Right renal cortex interstitium (tissue), 3 donors: ENCODE measurements at places on chromosomes 3 and 15.
A peak's percentile ranks its signal among the peaks of the same experiment; 100 is the strongest.

DNA sequence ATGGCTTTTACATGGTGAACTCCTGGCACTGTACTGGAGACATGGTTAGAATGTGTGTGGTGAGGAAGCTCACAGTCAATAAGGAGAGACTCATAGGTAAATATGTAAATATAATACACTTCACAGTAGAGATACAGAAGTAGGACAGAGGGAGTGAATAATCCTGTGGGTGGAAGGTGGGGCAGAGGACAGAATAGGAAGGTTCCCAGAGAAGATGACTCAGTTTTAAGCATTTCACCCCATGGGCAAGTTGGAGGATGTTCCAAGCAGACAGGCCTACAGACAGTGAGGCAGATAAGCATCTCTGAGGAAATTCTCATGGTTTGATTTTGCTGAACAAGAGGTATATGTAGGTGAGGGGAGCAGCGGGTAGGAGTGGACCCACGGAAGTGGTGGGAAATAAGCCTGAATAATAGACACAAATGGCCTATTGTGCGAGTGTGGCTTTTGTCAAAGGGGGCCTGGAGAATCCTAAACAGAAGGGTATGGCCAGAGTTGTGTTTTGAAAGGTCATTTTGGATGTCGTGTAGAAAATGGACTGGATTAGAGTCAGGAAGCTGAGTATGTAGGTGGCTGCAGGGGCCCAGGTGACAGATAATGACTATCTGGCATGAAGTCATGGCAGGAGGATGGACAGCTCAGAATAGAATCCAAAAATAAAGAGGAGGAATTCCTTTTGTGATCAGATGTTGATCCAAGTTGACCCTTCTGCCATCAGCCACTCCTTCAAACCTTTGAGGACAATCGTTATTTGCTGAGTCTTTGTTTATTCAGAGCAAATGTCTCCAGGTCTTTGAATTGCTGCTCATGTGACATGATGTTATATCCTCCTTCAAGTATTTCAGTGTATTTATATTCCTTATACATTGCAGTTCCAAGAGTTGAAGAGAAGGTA lies 97.3 kb upstream of the THRB start:
- DNase-seq, result no peak

DNA sequence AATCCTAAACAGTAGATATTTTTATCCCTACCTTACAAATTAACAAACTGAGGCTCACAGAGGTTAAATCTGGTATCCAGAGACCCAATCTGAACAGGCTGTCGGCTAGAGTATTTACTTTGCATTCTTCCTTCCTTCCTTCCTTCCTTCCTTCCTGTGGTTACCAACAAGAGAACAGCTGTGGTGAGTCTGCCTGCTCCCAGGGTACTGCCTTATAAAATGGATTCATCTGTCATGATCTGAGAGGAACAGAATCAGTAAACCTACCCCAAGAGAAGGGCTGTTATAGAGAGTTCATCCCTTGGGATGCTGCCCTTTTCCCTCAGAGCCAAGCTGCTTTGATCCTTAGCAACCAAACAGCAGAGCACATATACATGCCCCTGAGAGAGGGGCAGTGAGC lies 3.6 kb downstream of the GADL1 start:
- no peak for DNase-seq

GRCh38 chr15:94228611-94229010 lies 2.8 kb upstream of the MCTP2 start:
- no peak for DNase-seq

GRCh38 chr3:20324664-20325478 lies 138.9 kb upstream of the SGO1 start:
- DNase-seq, result no peak

- DNase-seq, result peak; percentile 69
These were observed at the start of gene PTPN9 for GRCh38 chr15:75578948-75579920. PTPN9 (minus strand) TSS chr15:75579315; CDS start chr15:75578776, 539 bp downstream.

DNA sequence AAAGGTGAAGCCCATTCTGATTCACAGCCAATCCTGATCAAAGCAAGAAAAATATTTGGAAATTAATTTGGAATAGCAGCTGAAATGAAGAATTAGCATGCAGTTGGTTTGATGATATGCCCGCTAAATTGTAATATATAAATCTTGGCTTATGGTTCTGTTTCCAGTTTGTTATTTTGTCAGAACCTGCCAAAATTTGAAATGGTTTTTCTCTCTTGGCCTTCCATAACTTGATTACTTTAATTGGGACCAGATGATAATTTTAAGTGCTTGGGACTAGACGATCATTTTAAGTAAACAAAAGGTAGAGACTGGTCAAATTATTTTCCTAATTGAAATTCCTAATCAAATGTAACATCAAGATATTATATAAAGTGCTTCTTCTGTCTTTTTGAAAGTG lies 842.4 kb downstream of the TBL1XR1 start:
- DNase-seq, result no peak

DNA sequence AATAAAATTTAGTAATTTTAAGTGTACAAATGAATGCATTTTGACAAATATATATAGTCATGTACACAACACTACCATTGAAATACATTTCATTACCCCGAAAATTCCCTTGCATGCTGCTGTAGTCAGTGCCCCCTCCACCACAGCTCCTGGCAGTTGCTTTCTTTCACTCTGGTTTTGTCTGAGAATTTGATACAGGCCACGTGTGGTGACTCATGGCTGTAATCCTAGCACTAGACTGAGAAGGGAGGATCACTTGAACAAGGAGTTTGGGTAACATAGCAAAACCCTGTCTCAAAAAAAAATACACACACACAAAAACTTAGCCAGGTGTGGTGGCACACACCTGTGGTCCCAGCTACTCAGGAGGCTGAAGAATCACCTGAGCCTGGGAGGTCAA lies 65.4 kb downstream of the TFRC start:
- no peak for DNase-seq

GRCh38 chr3:57230006-57230405 lies 2.5 kb downstream of the APPL1 start:
- DNase-seq, result no peak

DNA sequence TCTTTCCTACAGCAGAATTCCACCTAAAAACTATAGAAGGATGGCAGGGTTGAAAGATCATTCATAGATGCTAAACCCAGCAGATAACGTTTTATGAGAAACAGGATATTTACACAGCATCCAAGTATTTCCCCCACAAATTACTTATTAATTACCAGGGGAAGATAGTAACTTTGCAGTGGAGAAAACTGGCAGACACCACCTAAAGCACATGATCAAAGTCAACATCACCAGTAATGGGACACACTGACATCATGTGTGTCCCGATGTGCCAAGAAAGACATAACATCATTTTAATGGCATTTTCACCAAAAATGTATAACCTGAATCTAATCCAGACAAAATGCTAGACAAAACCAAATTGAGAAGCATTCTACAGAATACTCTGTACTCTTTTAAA lies 220.4 kb upstream of the THBS1 start:
- no peak for DNase-seq

- DNase-seq, result no peak
These were observed 33.1 kb downstream of the TP63 start for GRCh38 chr3:189664311-189664710.

DNA sequence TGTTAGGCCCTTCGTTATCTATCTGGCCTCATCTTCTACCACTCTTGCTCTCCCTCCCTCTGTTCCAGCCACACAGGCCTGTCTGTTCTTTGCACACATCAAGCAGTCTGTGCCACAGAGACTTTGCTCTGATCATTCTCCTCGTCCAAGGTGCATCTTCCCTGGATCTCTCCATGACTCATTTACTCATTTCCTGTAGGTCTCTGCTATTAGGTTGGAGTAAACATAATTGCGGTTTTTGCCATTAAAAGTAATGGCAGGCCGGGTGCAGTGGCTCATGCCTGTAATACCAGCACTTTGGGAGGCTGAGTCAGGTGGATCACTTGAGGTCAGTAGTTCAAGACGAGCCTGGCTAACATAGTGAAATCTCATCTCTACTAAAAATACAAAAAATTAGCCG lies 9.5 kb upstream of the C3orf49 start:
- DNase-seq, result no peak

DNA sequence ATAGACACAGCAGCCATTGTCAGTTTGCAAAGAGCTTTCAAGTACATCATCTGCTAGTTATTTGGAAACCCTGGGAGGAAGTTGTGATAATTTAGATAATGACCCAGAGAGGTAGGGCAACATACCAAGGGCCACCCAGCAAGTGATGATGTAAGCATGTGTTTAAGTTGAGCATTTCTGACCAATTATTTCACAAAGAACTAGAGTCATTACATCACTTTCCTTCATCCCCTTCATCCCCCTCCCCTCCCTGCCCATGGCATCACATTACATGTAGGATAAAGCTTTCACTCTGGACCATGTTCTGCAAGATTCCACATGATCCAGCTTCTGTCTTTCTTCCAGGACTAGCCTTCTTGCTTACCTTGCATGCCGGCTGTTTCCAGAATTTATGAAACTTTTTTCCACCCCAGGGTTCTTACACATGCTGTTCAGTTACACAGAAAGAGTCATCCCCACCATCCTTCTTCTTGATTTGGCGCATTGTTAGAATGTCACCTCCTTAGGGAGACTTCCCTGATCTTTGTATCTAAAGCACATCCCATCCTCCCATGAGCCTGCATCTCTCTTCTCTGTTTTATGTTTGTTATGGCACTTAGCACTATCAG lies 71.3 kb downstream of the PTPRG start:
- no peak for DNase-seq

- DNase-seq, result no peak
These were observed 174.5 kb downstream of the OPA1 start for GRCh38 chr3:193767353-193768069.

GRCh38 chr15:80186597-80186996 lies 33.8 kb downstream of the FAH start:
- no peak for DNase-seq

DNA sequence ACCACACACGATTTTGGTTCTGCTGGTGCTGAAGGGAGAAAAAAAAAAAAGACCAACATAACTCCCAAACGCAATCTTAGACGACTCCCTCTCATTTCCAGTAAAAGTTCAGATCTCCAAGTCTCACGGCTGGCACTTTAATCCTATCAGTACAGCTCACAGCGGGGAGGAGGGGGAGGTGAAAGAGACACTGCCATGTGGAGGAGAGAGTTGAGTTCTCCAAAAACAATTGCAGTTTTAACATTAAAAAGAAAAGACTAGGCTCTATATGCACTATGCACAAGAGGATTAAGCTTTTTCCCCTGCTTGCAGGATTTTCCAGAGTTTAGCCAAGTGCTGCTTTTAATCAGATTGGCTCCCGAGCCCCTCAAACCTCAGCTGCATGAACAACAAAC lies 16.8 kb downstream of the BMF start:
- DNase-seq, result no peak

GRCh38 chr3:122074621-122075265 lies 19.6 kb downstream of the CD86 start:
- DNase-seq, result no peak

- DNase-seq, result no peak
These were observed 48.1 kb downstream of the CFAP20DC start for GRCh38 chr3:59001675-59002074.

DNA sequence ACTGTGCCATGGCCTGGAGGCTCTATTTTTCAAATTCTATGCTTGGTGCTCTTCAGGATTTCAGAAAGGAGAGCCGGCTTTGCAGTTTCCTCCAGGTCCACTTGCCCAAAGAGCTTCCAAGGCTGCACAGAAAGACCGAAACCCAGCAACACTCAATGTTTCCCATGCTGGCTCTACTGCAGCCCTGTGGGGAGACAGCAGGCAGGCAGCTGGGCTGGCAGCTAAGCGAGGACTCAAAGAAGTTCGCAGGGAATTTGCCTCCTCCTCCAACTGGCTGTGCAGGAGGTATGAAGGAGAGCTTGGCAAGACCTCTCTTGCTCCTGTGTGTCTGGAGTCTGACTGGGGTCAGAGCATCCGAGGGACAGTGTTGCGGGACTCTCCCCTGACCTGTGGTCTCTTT lies 17.4 kb upstream of the ITGA11 start:
- DNase-seq, result no peak

DNA sequence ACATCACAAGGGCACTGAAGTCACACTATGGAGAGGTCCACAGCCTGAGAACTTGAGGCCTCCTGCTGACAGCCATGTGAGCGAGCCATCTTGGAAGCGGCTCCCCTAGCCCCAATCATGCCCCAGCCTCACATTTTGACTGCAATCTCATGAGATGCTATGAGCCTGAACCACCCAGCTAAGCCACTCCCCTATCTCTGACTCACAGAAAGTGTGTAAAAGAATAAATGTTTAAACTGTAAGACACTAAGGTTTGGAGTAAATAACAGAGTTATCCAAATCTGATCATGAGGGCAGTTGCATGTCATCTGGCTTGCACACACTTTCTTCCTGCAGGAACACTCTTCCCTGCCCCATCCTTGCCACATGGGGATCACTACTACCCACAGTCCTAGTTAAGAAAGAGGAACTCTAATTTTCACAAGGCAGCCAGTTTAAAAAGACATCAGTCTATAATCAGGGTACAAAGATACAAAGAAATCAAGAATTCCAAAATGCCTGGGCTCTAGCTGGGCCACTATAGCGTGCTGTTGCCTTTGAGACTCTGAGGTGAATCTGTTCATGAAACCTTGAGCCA lies 494.2 kb downstream of the FOXP1 start:
- no peak for DNase-seq

- no peak for DNase-seq
These were observed 7.4 kb downstream of the SQOR start for GRCh38 chr15:45641999-45642932.

- DNase-seq, result no peak
These were observed 19.9 kb downstream of the FYCO1 start for GRCh38 chr3:45975686-45976085.

GRCh38 chr15:46676233-46677206 lies 1040.8 kb upstream of the SEMA6D start:
- DNase-seq, result no peak

DNA sequence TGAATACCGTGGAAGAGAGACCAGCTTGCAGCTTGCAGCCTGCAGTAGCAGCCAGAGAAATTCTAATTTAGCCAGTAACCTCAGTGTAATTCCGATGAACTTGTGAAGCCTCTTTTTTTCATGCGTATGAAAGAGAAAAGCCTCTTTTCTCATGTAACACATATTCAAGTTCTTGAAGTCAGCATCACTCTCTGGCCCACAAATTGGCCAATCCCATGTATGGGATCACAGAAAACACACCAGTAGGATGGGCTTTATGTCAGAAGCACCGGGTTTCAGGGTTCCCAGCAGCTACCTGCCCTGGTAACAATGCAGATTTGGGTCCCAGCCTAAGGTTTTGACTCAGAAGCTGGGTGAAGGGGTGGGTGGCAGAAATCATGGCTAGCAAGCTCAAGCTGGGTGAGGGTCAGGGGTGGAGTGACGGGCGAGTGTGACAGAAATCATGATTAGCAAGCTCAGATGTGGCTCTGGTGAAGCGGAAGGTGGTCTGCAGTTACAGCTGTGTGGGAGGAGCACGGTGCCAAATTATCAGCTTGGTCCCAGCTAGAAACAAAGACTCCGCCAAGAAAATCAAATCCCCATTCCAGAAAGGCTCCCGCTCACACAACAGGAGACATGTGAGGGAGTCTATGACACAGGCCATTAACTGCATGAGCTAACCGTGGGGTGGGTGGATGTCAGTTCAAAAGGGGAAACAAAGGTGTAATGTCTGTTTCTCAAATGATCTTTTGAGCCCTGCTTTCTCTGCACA lies 86.6 kb downstream of the SNRK start:
- no peak for DNase-seq

DNA sequence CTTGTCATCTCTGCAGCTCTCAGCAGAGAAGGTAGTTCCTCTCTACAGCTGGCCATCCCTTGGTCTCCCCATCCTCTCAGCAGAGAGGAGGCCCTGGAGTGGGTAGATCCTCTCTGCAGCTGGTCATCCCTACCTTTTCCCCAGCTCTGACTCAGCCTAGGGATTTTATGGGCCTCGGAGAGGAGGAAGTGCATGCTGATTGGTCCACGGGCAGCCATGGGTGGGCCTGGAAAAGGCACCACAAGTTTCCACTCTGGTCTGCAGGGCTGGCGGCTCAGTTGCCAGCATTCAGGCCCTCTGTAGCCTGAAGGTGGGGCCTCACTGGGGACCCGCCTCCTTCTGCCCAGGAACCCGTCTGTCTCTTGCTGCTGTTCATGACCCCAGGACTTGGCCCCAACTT lies 36.9 kb downstream of the NR1D2 start:
- no peak for DNase-seq
